ENCODE measurements at places on chromosomes 16 and 17.

DNA sequence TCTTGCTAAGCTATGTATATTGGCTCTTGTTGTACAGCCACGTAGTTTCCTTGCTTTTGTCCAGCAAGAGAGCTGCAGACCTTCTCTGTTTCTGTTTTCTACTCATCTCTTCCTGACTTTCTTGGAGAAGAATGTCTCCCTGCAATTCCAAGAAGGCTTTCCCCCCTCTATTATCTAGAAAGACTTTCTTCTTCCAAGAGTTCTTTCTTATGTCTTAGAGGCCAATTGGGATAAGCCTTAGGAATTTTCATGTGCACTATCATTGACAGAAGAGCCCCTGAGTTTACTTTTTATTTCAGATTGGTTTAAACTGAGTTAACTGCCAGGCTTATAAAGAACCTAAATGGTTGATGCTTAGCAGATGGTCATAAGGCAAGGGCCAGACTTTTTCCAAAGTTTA, 9.0 kb downstream of the CAPNS2 start:
- no peak for DNase-seq

GRCh38 chr17:42106009-42106408, 6.5 kb downstream of the DHX58 start:
- DNase-seq = no peak

- DNase-seq = peak; percentile 49
Observed at GRCh38 chr17:8122422-8122923, 1.4 kb downstream of the HES7 start.

DNA sequence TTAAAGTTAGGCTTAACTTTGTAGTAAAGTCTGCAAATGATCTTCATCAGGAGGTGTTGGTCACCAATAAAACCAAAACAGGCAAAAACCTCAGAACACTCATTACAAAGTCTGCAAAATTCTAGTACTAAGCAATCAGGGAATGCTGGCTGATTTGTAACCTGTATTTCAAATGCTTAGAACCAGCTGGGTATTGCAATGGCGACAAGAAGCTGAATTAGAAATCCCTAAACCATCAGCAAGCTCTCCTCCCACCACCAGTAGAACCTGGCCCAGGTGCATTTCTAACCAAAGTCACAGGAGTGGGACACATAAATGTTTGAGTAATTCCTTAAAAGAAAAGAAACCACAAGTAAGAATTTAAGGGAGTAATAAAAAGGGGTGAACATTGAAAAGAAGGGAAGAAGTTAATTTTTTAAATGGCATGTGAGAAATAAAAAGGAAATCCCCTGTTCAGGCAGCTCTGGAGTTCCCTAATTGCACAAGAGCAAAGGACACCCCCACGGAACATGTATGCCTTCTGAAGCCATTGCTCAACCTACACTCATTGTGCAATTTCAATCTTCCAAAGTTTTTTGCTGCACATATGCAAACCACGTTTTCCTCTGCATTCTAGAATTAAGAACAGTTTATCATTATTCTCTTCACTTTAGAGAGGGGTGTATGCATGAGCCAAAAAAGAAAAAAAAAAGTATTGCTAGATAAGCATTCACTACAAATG, 102.9 kb downstream of the HIC1 start:
- DNase-seq = peak; percentile 80

DNA sequence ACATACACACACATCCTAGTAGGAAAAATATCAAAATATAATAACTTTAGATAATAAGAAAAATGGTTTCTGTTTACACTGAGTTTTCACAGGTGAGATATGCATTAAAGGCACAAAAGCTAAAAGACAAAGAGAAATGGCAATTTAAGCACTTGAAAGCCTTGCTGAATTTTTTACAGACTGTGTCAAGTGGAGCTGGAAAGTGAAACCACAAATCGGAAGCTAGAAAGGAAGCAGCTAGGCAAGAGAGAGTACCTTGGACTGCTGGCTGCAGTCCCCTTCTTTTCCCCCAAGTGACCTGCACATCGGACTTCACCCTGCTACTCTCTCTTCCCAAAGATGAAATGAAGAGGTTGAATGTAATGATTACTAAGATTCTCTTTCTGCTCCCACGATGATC, 135.1 kb downstream of the CDH13 start:
- DNase-seq = peak; percentile 26

DNA sequence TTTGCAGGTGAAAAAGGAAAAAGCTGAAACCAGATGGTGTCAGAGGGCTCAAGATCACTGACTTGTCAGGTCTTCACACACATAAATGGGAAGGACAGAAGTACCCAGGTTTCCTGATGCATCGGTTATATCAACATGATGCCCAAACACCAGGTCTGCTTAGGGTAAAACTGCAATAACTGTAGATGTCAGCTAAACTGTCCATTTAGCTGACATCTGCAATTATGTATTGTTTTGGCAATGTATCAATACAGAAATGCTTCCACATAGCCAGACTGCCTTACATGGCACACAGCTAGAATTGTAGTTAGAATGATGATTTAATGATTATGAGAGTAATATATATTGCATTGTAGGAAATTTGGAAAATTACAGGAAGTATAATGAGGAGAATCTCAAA, 5.0 kb downstream of the ACSM3 start:
- no peak for DNase-seq

- DNase-seq = no peak
Observed at GRCh38 chr17:9003355-9004131, 17.8 kb upstream of the NTN1 start.

DNA sequence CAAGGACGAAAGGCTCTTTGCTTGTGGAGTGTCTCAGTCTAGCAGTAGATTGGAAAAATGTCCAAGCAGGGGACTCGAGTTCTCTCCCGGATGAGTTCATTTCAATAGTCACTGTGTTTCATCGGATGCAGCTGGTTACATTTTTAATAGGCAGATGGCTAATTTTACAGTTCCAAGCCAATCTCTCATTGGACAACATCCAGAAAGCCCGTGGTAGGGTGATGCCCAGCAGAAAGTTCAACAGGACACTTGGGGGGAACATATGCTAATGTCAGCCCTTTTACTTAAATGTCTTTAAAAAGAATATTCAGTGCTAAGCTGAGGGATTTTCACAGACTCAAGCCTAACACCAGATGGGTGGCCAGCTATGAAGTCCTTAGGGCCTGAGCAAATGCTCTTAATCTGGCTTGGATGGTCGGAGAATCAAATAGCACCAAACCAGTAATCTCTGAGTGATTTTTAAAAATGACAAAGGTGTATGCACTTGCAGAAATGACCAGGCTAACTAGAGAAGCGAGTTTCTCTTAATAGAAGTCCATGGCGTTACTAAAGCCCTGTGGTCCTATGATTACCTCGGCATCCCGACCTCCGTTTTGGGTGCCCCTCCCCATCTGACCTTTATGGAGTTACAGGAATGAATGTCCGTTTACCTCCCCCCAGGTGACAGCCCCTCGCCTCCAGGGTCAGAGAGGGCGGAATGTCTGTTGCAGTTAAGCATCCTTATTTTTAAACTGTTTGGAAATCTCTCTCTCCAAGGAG, 289.2 kb upstream of the SALL1 start:
- DNase-seq = no peak

- DNase-seq = no peak
Observed at GRCh38 chr17:29705386-29705785, 82.7 kb upstream of the CORO6 start.

DNA sequence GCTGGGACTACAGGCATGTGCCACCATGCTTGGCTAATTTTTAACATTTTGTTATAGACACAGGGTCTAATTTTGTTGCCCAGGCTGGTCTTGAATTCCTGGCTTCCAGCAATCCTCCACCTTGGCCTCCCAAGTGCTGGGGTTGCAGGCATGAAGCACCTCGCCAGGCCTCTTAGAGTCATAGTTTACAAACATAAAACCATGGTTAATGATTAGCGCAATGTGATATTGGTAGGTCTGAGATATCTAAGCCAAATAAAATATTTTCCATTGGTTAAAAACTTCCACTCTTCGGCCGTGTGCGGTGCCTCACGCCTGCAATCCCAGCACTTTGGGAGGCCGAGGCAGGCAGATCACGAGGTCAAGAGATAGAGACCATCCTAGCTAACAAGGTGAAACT, 16.6 kb downstream of the TXNDC11 start:
- no peak for DNase-seq

DNA sequence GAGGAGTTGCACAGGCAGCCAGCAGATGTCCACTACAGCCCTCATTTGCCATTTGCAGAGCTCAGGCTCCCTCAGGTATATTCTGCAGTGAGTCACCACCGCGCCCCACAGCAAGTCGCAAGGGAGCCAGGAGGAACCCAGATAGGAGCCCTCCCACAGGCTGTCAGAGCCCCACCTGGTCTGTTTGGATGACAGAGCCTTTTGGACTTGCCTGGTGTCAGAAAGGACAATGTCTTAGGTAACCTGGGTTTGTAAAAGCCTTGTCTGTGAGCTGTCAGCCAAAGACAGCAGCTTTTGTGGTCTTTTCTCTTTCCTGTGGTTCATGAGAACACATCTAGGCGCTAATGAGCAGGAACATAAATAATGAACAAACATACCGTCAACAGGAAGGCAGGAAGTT, 70.9 kb downstream of the GNAO1 start:
- DNase-seq = no peak

DNA sequence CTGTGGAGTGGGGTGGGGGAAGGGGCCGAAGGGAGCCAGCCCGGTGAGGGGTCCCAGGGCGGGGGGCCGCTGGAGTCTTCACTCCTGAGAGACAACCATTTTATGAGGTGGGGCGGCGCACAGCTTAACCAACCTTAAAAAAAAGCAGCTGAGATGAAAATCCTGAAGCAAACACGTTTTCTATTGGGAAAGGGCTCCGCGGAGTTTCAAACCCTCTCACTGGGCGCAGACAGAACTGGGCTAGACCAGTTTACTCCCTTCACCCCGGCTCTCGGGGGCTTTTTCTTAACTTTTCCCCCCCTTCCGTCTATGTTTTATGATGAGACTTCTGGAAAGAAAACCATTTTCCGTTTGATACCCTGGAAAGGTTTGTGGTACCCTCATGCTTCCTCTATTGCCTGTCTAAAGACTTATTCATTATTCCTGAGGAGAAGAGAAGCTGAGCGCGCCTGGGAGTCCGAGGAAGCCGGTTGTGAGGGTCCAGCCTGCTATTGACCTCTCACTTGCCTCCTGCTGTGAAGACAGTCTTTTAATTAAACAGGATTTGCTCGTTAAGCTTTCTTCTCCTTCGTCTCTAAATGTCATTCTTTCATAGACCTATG, 482 bp upstream of the SSH2 start:
- peak; percentile 5 for DNase-seq

GRCh38 chr17:57785022-57785421, 39.9 kb upstream of the CCDC182 start:
- DNase-seq = no peak

DNA sequence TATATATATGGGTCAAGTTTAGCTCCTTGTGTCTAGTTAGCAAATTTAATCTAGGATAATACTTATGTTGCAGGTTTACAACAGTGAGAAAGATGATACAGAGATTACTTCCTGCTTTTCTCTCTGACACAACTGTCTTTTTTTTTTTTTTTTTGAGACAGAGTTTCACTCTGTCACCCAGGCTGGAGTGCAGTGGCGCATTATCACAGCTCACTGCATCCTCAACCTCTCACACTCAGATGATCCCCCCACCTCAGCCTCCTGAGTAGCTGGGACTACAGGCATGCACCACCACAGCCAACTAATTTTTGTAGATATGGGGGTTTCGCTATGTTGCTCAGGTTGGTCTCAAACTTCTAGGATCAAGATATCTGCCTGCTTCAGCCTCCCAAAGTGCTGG, 706.9 kb upstream of the SOX9 start:
- DNase-seq = no peak

DNA sequence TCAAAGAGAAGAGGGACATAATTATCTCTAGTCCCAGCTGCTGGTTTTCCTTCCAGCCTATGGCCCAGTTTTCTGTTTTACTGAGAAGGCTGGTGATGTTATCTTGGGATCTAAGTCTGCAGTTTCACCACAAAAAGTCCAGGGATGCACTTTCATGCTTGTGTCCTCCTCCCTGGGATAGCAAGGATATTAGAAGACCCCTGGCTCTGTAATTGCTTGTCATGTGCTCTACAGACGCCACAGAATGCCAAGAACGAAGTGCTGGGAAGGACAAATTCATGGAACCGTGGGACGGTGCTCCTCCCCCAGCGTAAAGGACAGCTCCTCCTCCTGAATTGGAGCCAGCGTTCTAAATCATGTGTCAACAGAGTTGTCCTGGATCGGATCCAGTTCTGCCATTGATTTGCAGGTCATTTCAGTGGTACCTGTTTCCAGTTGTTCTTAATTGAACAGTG, 8.6 kb downstream of the MAPT start:
- no peak for DNase-seq
